Activated CD4-positive, alpha-beta memory T cell treated with anti-CD3 and anti-CD28 coated beads, Interleukin-2, amount 10 ng/mL, durations not matched to agents 7 days and 5 days (primary cell): ENCODE measurements at places on chromosomes 5 and 9. TPM values are rescaled to one million over a fixed set of nuclear protein-coding genes. Genes with fewer than 3 reads are reported as not detected.

DNA sequence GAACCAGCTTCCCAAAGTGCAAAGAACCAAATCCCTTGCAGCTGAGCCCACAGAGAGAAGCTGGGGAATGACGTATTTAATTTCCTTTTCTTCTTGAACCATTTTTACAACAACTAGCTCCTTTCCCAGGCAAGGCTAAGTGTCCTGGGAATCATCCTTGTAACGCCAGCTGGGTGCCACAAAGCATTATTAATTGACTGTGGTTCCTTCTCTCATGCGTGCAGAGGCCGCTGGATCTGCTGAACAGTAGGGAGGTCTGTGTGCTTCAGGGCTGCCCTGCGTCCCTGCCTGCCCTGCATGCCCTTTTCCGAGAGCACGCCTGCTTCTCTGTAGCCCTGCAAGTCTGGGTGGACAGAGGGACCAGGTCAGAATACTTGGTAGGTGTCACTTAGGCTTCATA, 124.1 kb upstream of the OTULINL start:
- DNase-seq: no peak

DNA sequence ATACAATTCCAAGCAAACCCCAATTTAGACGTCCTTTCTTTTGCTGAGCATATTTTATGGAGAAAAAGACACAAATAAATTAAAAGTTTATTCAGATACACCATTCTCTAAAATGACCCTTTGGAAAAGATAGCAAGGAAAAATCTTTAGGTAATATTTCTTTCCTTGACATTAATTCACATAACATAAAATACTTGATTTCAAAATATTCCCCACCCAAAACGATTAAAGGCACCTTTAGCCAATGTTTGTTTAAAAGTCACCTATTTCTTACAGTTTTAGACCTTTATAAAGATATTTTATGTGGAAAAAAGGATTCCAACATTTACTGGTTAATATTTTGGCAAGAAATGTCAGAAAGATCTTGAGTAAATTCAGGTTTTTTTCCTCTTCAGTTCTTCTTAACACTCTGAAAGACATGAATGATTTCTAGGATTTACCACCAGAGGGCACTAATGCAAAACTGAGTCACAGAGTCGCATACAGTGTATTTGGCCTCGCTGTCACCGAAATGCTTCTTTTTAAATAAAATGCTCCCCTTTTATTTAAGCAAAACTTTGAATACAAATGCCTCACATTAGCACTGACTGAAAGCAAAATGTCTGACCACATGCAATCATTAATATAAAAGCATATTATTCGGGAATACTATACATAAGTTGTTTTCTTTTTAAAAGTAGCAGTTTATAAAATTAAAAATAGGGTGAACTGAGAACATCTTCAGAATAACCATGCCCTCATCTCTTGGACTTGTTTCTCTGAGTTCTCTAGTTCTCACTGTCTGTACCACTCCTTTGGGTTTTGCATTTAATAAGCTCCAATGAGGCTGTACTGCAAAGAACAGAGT, 122.5 kb downstream of the SLC1A3 start:
- DNase-seq: no peak

DYNC2I2 gene
- total RNA-seq: 53.5 TPM

DNA sequence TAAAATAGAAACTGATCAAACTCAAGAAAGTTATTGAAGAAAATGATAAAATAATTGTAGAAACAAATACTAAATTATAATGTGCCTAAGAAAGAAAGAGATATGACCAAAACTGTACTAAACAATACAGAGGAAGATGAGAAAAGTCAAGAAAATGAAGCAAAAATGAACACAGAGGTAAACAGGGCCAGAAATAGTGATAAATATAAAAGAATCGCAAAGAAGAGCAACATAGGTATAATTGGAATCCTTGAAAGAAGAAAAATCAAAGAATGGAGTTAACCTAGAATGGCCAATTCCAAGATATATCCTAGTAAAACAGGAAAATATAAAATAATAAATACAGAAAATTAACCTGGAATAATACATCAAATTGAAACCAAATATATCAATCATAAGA, 69.6 kb downstream of the CSF2 start:
- no peak for DNase-seq

SPATA31A3 gene
- total RNA-seq: not detected
